ENCODE measurements at places on chromosomes 1 and 21. TPM values are rescaled to one million over a fixed set of nuclear protein-coding genes. Genes with fewer than 3 reads are reported as not detected.

GRCh38 chr1:8740034-8740449 lies 77.4 kb downstream of the RERE start:
- peak; percentile 86 for DNase-seq

SLC30A10 gene
- 0.05 TPM for total RNA-seq

CELA2A gene
- not detected for total RNA-seq

DNA sequence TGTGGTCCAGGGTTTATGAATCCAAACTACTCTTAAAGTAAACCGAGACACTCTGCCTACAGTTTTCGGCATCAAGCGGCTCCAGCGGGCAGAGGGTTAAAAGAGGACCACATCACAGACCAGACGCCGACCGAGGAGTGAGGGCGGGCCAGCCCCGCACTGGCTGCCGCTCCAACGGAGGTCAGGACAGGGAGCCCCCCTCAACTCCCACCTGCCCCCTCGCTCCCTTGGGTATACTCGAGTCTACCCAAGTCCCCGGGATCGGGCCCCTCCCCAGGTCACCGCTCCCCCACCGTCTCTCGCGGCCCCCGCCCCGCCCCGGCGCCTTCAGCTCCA lies 312 bp downstream of the ARNT start:
- DNase-seq = peak; percentile 31

DNA sequence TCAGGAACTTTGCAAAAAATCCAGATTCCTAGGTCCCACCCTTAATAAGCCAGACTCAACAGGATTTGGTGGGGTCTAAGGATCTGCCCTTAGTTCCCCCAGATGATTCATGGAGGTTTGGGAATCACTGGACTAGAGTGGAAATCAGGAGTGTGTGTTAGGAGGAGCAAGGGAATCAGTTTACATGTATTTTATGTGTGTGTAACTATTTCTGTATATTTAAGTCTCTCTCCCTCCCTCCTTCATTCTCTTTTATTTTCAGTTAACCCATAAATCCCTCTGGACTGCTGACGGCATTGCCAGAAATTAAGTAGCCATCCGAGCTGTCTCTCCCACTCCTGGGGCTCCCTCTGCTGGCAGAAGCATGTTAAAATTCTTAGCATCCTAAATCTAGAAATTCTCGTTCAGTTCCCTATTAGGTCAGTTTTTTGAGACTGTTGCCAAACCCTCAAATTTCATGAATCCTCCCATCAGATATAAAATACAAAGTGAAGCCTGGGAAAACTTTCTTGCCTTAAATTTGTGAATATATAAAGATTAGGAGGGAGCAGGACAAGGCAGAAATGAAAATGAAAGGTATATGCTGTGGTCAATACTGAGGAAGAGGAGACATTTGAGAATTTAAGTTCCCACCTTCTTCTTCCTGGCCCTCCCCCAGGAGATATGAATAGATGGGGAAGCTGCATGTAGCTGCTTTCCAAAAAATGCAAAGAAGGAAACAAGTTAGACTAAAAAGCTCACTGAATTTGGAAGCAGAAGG lies 11.7 kb upstream of the HSD11B1 start:
- peak; percentile 70 for DNase-seq

C1orf94 gene
- total RNA-seq = not detected

- no peak for DNase-seq
Observed at GRCh38 chr1:19525607-19526545, 40.5 kb upstream of the CAPZB start.

- DNase-seq = no peak
Observed at GRCh38 chr1:211126622-211127021, 7.3 kb downstream of the KCNH1 start.

- DNase-seq = no peak
Observed at GRCh38 chr1:61338899-61339298, 256.5 kb downstream of the NFIA start.

TDRD5 gene
- total RNA-seq = 0.87 TPM

DNA sequence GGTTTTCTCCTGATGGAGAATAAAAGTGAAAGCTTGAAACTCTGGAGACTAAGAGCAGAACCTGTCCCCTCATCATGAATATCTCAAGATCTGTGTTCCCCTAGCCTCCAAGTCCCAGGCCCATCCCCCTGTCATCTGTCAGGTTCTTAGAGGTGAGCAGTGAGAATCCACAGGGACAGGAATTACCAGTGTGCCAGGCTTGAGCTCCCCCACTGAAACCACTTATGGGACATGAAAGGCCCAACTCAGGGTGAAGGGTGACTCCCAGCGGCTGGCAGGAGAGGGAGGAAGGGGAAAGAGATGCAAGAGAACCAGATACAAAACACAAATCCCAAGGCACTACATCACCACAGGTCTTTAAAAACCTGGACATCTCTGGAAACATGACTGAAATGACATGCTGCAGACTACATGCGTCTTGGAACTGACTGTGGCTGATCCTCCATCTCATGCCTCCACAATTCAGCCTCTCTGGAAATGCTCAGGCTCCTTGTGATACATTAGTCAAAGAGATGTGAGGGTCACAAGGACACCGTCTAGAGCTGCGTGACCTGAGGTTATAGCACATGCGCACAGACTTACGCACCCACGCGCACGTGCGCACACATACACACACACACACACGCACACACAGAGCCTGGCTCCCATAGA lies 6.8 kb upstream of the LY9 start:
- DNase-seq = no peak

GRHL3 gene
- total RNA-seq = 11.1 TPM

DNA sequence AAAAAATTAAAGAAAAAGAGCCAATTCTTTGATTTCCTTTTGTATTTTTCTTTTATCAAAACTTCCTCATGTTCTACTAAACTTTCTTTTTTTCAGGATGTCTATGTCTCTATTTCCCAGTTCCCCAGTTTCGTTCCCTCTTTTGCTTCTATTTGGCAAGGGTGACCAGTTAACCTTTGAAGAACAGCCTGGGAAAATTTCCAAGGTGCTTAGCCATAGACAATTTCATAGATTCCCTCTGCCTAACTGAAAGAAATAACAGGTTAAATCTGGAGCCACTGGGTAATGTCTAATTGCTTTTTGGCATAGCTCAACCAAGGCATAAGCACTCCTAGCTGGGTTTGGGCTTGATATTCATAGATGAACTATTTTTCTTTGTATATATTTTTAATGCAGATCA lies 272.3 kb downstream of the ADGRL2 start:
- DNase-seq = peak; percentile 28

DNA sequence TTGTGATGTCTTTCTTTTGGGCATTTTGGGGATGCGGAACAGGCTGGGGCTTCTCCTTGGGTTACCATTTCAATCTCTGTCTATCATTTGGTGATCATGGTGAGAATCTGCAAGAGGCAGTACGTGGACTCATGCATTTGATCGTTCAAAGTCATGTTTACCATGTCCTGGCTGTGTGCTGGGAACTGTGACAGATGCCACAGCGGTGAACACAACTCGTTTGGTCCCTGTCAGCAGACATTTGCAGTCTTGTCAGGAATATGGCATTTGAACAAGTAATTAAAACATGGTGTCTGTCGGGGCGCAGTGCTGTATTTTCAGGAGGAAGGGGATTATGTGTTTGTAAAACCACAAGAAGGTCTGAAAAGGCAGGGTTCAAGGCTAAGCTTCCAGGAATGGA lies 103.3 kb upstream of the IGSF21 start:
- DNase-seq = no peak

SLC35D1 gene
- total RNA-seq = 18.3 TPM

DNA sequence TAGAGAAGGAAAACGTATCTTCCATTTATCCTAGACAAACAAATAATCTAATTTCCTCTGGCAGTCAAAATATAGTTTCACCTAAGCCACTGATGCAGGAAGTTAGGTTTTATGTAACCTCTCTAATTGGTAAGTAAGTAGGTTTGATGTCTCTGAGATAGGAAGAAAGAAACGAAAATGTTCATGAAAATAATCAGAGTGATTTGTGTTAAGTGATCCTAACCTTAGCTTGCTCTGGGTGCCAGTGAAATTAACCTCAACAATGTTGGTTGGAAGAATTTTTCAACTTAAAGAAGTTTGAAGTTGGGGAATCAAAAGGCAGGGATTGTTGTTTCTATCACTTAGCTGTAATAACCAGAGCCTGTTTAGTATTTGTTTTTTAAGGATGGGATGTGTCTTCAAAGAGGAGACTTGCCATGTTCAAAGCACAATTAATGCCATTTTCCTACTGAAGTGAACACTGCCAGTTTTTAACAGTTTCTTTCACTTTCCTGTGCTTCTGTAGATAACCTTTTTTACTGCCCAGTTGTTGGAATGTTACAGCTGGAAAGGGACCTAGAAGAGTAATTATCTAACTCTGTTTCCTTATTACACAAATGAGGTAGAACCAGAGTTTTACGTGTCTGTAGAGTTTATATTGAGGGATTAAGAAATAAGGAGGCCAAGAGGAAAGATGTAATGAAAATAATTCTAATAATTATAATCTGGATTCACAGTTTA lies 18.4 kb downstream of the HIPK1 start:
- DNase-seq = no peak

ILF2 gene
- total RNA-seq = 168 TPM

KRTAP19-4 gene
- total RNA-seq = not detected
